ENCODE measurements at places on chromosomes 16 and 17. TPM values are rescaled to one million over a fixed set of nuclear protein-coding genes. Genes with fewer than 3 reads are reported as not detected.

The NME2 gene
- 532 TPM for total RNA-seq

DNA sequence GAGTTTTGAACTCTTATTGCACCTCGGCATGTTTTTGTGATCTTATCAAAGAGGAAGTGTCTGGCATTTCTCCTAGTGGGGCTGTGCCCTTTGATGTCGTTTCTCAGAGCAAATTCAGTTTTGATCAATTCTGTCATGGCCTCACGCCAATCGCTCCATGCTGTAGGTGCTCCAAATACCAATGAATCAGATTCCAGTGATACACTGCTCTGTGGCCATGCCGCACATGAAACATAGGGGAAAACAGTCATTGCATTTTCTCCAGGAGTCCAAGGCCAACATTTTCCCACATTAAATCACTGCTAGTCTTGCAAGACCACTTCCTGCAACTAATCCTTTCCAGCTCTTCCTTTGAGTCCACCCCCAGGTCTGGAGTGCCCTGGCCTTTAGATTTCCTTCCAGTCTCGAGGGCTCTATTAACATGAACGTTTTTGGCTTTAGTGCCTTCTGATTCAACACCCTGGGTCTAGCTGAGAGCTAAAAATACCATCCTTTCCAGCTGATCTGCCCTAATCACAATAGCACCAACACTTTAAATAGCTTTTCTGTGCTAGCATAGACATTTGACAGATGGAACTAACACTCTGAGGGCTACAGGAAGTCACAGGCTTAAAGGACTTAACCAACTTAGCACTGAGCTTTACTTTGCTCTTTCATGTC lies 18.2 kb upstream of the RASL10B start:
- no peak for DNase-seq

The FAM171A2 gene
- 1.7 TPM for total RNA-seq

- DNase-seq, result no peak
These were observed 74.5 kb upstream of the PMFBP1 start for GRCh38 chr16:72246423-72246822.

The C16orf90 gene
- total RNA-seq, result not detected

The PABPN1L gene
- total RNA-seq, result not detected

DNA sequence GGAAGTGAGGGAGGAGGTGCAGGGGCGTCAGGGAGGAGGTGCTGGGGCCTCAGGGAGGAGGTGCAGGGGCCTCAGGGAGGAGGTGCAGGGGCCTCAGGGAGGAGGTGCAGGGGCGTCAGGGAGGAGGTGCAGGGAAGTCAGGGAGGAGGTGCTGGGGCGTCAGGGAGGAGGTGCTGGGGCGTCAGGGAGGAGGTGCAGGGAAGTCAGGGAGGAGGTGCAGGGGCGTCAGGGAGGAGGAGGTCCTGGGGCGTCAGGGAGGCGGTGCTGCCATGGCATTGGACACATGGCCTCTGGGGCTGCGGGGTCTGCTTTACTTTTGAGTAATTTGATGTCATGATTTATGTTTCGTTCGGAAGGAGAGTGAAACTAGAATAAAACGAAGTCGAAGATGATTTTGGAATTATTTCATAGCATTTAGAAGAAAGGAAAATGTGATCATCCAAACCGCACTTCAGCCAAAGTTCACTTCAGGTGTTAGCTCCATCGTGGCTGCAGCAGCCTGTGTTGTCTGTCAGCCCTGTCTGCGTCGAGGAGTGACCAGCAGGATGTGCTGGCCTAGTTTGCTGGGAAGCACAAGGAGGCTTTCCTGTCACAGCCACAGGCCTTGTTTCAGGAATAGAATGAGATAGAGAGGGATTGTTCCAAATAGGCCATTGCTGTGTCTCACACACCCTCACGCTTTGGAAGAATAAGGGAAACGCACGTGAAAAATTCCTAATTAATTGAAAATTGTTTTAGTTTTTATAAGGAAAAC lies 42.8 kb downstream of the RAB11FIP3 start:
- DNase-seq, result no peak

The PPP1R1B gene
- 6.0 TPM for total RNA-seq

GRCh38 chr16:72211110-72211509 lies 39.2 kb upstream of the PMFBP1 start:
- no peak for DNase-seq

The ARL5C gene
- total RNA-seq, result not detected

DNA sequence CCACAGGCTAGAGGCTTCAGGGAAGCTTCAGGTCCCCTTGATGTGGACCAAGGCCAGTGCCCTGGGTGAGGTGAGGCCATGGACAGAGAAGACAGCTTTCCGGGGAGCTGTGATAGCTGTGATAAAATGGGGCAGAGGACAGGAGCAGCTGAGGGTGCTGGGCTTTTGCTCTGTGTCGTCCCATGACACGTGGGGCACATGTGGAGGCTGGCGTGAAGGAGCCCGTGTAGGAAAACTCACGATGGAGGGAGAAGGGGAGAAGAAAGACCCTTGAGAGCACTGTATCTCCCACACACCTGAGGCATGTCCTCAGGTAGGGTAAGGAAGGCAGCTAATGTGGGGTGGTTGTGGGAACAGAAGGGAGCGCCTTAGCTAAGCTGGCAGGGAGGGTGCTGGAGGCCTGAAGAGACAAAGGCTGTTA lies 21.3 kb downstream of the B9D1 start:
- peak; percentile 59 for DNase-seq

DNA sequence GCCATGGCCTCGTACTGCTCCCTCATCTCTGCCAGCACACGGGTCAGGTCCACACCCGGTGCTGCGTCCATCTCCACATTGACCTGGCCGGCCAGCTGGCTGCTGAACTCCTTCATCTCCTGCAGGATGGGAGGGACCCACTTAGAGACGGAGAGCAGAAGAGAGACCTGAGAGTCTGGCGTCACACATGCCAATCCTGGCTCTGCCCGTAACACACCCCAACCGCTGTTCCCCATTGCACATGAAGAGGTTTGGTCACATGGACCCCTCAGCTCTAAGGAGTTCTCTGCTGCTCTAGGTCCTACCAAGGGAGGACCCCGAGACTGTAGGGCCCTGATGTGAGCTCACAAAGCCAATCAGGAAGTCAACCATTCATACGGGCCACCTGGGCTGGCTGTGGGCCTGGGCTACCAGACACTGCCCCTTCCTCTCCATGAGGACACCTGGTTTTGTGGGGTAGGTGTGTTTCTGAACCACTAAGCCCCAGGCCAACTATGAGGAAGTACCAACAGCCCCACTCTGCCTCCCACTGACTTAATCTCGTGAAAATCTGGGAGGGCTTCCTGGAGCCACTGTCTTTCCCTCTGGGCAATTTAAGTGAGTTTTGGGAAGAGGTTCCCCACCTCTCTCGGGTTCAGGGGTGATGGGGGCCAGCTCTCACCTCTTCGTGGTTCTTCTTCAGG lies 2.4 kb downstream of the KRT15 start:
- no peak for DNase-seq

DNA sequence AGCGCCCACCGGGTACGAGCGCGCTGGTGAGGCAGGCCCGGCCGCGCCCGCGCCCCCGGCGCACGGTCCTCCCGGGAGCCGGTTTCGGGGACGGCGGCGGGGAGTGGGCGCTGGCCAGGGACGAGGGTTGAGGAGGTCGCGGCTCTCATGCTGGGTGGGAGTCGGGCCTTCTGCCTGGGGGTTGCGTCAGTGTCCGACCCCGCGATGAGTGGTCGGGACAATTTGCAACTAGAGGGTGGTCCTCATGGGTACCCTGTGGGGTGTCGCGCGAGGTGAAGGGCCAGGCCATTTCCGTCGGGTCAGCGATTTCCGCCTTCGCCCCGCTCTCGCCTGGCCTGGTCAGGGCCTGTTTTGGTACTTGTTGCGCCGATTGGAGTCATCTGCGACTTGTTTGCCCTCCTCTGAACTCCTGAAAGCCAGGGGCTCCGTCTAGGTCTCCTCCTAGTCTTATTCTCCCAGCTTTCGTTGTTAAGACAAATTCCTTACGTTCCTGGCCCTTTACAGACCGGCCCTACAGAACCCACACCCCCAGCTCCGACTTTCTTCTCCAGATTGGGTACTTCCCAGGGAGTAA lies 14.9 kb downstream of the NAA60 start:
- no peak for DNase-seq

The STH gene
- not detected for total RNA-seq

- no peak for DNase-seq
These were observed 71.9 kb downstream of the SDR42E1 start for GRCh38 chr16:81939164-81940056.

The SDR42E2 gene
- total RNA-seq, result not detected

The KRT34 gene
- total RNA-seq, result not detected

The NSMCE1 gene
- 49.3 TPM for total RNA-seq

The NDRG4 gene
- 17.1 TPM for total RNA-seq

DNA sequence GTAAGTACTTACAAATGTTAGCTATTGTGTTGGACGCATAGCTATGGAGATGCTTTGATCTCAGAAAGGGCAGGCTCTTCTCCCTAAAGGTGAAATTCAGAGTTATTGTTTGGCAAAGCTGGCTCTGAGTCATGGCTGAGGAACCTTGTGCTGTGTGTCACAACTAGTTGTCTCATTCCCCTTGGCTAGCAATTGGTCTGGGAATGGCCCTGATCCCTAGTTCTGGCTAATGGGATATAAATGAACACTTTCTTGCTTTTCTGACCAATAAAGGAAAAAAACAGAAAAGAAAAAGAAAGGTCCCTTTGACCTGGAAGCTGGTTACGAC lies 210.6 kb downstream of the MAP2K4 start:
- DNase-seq, result peak; percentile 81

- no peak for DNase-seq
These were observed 2.6 kb upstream of the NDE1 start for GRCh38 chr16:15647294-15648014.

The CYGB gene
- total RNA-seq, result 18.6 TPM

The MYOCD gene
- total RNA-seq, result 122 TPM

The EVI2A gene
- total RNA-seq, result 8.2 TPM

The PNMT gene
- 5.0 TPM for total RNA-seq

GRCh38 chr16:84995663-84996062 lies 15.7 kb downstream of the ZDHHC7 start:
- no peak for DNase-seq

The NPIPA5 gene
- 3.6 TPM for total RNA-seq

GRCh38 chr16:87528690-87529579 lies 36.1 kb upstream of the ZCCHC14 start:
- no peak for DNase-seq

GRCh38 chr16:53504665-53505064 lies 1.7 kb upstream of the AKTIP start:
- no peak for DNase-seq

GRCh38 chr17:11467639-11468038 lies 130.6 kb upstream of the DNAH9 start:
- no peak for DNase-seq

DNA sequence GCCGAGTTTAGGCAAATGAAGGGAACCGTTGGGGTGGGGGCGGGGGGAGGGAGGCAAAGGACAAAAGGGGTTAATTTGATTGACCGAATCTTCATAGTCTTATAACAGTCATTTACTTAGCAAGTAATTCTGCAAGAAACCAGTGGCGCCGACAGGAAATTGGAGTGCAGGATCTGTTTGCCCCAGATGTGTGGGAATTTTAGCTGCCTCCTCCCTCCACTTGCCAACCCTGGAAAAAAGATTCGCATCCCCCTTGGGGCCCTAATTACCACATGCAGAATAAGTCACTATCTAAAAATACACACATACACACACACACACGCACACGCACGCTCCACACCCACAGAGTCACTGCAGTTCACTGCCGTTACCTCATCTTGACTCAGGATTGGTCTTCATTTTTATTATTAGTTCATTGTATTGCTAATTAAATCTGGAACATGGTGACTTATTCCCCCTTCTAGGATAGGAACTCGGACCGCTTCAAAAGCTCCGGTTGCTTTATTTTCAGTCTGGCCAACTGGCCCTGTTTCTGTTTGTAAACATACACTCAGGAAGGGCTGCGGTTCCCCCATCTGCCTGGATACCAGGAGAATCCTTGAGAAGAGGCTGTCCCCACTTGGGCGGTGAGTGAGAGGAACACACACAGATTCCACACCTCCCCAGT lies 241.6 kb upstream of the SALL1 start:
- DNase-seq, result no peak

The NXN gene
- total RNA-seq, result 50.4 TPM

DNA sequence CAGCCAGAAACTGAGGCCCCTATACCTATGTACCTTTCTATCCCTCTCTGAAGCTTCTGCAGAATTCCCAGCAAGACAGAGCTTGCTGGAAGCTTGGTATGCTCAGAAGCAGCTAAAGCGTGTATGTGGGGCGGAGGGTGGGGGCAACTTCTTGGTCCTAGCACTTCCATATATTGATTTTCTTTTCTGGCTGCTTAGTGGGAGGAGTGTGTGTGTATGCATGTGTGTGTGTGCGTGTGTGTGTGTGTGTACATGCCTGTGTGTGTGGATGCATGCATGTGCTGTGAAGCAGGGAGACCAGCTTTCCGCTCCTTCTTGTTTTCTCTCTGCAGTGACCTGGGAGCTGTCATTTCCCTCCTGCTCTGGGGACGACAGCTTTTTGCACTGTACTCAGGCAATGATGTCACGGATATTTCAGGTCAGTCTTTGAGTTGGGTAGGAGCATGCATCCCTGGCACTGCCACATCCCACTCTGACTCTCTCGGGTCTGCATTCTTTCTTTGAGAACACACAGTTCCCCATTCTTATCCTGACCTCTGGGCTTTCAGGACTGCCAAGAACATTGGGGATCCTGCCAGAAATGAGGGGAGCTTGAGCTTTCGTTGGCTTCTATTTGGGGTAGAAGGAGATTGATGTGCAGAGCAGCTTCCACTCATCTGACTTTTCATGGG lies 10.7 kb downstream of the HPR start:
- DNase-seq, result no peak

DNA sequence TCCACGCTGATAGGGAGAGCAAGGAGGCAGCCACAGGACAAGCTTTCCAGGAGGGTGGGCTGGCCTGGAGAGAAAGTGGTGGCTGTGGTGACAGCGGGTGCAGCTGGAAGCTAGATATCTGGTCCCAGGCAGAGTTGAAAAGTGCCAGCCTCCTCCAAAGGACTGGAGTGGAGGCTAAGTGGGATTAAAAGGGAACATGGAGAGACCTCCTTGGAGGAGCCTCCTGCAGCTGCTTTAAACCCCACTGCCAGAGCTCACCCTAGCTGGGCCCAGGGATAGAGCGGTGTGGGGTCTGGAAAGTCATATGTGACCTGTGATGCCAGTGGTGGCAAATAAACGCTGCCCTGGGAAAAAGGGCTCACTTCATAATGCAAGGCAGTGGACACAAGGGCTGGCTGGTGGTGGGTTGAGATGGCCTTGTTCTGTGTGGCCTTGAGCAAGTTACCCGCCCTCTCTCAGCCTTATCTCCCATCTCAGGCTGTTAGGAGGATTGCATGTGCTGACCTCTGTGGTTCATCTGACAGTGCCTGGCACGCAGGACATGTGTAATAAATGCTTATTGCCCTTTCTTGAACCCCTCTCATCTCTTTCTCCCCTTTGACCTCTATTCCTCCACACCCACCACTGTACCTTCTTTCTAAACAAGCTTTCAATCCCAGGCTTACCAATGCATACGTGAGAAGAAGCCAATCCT lies 61.0 kb upstream of the LGALS9 start:
- no peak for DNase-seq

- DNase-seq, result no peak
These were observed 22.5 kb upstream of the MEAK7 start for GRCh38 chr16:84526794-84527531.

GRCh38 chr17:70780031-70780430 lies 610.7 kb downstream of the KCNJ2 start:
- no peak for DNase-seq

- no peak for DNase-seq
These were observed 124.3 kb upstream of the IRX5 start for GRCh38 chr16:54806378-54806777.

The ZNF19 gene
- total RNA-seq, result 6.8 TPM
